ENCODE measurements at places on chromosomes 16 and 17.

GRCh38 chr16:11355862-11356261 is 10.6 kb downstream of the RMI2 start:
- DNase-seq: no peak

DNA sequence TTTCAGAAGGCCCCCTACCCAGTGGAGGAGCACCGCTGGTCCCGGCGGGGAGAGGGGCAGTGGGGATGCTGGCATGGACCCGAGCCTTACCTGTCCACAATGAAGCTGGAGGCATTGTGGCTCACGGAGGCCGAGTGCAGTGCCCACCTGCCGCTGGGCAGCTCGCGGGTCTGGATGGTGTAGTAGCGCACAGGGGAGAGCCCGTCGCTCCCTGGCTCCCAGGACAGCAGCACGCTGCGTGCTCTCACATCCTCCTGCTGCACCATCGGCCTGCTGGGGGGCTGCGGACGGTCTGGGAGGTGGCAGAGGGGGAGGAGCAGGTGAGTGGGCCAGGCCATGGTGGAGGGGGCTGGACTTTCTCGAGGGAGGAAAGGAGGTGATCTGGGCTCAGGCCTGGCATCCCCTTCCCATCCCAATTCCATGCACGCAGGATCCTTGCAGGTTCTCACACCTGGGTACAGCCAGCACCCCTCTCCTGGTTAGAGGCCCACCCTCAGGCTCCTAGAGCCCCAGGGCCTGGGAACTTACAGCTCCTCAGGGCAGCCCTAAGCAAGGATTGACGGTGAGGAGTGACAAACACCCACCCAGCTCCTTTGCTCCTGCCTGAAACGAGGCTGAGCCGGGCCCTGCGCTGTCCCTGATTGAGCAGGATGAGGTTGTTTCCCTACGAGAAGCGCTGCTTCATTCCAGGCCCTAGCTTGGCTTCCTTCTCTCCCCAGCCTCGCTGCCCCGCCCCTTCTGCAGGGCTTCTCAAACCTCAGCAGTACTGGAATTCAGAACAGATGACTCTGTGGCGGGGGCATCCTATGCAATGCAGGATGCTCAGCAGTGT is 76.2 kb upstream of the CDC42EP4 start:
- DNase-seq: no peak

DNA sequence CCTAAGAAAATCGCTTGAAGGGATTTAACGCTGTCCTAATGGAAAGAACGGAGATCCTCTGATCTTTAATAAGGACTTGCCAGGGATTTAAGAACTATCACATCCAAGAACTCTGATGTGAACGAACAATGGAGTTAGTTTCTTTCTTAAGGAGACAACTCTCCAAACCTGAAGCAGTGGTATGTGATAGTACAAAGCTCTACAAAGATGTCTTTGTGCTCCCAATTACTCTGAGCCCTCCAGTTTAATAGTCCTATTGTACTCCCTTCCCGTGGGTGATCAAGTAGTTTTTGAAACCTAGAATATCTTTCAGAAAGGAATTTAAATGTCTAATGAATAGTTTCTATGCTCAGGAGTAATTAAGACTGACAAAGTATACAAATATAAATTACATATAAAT is 123.8 kb downstream of the FTO start:
- no peak for DNase-seq

DNA sequence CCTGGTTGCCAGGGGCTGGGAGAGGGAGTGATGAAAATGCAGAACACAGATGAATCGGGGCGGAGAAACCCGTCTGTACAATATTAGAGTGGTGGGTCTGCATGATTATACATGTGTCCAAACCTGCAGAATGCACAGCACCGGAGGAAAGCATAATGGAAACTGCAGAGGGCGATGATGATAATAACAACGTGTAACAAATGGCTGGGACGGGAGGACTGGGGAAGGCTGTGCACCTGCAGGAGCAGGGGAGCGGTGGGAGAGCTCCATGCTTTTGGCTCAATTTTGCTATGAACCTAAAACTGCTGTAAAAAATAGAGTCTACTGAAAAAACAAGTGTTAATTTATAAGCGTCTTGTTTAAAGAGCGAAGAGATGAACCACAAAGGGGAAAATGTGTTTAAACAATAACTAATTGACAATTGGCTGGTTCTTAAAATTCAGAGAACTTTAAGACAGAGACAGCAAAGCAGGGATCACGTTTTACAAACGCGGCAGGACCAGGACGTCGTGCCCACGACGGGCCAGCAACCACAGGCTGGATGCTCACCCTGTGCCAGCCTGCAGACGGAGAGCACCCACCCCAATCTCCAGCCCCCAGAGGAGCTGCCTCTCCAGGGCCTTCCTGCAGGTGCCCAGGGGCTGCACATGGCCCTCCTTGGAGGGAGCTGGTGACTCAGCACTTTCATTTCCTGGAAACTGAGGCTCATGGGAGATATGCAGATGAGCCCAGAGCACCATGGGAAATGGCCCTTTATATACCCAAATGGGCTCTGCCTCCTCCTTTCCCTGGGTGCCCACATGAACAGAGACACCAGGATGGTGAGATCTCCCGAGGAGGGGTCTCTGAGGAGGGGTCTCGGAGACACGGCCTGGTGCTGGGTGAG is at the start of gene TEX19:
Gene TEX19 (plus strand): TSS at position 783 of the 886 bp plus-strand sequence. CDS start 2,904 bp downstream, outside the sequence.
- DNase-seq: no peak

DNA sequence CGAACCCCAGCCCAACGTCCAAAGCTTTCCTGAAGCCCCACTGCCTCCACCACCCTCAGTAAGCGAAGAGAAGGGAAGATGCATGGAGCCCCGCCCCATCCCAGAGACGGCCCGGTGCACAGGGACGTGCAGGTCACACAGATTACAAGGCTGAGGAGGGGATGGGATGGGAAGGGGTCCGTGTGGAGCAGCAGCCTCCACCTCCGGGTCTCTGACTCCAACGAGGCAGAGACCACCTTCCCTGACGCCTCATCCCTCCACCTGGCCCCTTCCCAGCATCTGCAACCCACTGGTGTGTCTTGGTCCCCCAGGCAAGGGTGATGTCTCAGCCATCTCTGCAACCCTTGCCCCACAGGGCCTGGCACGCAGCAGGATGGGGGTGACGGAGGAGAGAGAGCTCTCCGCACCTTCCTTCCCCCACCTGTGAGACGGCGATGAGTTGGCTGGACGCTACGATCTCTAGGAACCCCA is 58.5 kb downstream of the TBC1D16 start:
- no peak for DNase-seq

- DNase-seq: no peak
Measured at GRCh38 chr17:30219833-30220232, 15.7 kb downstream of the SLC6A4 start.

GRCh38 chr17:16512011-16512410 is 20.0 kb upstream of the LRRC75A start:
- no peak for DNase-seq

Data from glutamatergic neuron (in vitro differentiated cells).